ENCODE measurements at places on chromosomes 5 and 9.

GRCh38 chr5:58498340-58498942 is 7.2 kb downstream of the GAPT start:
- no peaks in the 10 kb centered on the region for H3K36me3 ChIP-seq
- H3K27me3 ChIP-seq = no peaks in the 10 kb centered on the region
- DNase-seq = no peak
- H3K4me1 ChIP-seq = no peaks in the 10 kb centered on the region
- H3K4me3 ChIP-seq = no peak overlapping the region
- no peak overlapping the region for H3K27ac ChIP-seq

- no peak for DNase-seq
- no peaks in the 10 kb centered on the region for H3K36me3 ChIP-seq
- no peak overlapping the region for H3K4me3 ChIP-seq
- H3K4me1 ChIP-seq = peaks cover 19% of the 10 kb centered on the region
- no peak overlapping the region for H3K27ac ChIP-seq
These were observed 288.1 kb downstream of the GADD45G start for GRCh38 chr9:89892920-89893319.

DNA sequence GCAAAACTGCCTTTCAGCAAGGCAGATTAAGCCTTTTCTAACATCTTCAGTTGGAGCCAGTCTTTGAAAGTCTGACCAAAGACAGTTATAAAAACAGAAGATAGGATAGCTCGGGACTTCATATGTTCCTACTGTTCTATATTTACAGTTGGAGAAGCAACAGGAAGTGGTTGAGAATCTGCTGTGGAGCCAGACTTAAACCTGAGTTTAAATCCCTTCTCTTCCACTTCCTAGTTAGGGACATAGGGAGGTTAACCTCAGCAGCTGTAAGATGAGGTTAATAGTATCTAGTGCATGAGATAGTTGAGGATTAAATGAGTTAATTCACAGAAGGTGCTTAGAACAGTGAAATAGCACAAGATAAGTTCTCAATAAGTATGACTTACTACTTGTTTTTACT is 84.5 kb upstream of the FREM1 start:
- no peak overlapping the region for H3K4me3 ChIP-seq
- peaks cover 6% of the 10 kb centered on the region for H3K4me1 ChIP-seq
- DNase-seq = no peak
- no peak overlapping the region for H3K27ac ChIP-seq

GRCh38 chr5:78718824-78719223 is 70.3 kb upstream of the LHFPL2 start:
- no peaks in the 10 kb centered on the region for H3K27me3 ChIP-seq
- no peak for DNase-seq
- H3K36me3 ChIP-seq = no peaks in the 10 kb centered on the region
- no peak overlapping the region for H3K27ac ChIP-seq
- no peak overlapping the region for H3K4me3 ChIP-seq

DNA sequence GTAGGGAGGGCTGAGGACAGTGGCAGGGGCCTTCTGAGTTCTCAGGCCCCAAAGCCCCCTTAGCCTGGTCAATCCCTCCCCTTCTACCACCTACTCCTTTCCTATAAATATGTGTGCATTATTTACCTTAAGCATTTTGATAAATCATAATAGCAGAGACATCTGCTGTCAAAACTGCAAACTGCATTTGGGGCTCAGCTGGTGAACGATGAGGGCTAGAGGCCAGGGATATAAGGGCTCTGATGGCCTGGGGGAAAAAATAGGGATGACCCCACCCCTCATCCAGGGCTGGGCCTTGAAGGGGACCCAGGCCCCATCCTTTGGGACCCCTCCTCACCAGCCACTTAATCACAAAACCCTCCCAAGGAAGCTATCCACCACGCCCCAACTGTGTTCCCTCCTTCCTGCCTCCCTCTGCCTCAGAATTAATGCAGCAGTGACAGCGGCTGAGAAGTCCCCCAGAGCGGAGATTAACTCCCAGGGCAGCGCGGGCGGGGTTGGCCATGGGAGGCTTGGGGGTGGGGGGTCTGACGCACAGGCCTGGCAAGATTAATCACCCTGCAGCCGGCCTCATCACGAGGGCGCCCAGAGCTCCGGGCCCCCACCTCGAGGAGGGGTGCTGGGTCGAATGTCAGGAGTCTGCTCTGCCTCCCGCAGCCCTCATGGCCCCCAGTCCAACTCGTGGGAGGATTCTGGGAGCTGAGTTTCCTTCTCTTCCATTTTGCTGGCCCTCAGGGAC is 42.1 kb downstream of the CXXC5 start:
- H3K27ac ChIP-seq = no peak overlapping the region
- peaks cover 19% of the 10 kb centered on the region for H3K4me1 ChIP-seq
- H3K4me3 ChIP-seq = no peak overlapping the region
- no peak for DNase-seq
- no peaks in the 10 kb centered on the region for H3K27me3 ChIP-seq

DNA sequence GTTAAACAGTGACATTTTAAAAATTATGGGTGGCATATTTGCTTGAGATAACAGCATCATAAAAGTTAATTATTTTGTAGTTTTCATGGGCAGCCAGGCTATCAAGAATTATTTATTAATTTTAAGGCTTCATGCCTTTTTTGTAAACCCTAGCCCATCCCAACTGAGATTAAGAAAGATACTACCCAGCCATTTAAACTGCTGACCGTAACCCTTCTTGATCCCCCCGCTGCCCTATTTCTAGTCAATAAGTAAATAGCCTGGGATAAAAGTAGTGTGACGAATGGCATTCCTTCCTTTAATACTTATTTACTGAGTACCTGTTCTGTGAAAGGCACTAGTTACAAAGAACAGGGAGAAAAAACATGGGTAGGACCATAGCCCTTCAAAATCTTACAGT is 88.3 kb downstream of the DROSHA start:
- no peaks in the 10 kb centered on the region for H3K4me1 ChIP-seq
- no peak overlapping the region for H3K27ac ChIP-seq
- H3K36me3 ChIP-seq = peaks cover 40% of the 10 kb centered on the region
- no peak for DNase-seq

DNA sequence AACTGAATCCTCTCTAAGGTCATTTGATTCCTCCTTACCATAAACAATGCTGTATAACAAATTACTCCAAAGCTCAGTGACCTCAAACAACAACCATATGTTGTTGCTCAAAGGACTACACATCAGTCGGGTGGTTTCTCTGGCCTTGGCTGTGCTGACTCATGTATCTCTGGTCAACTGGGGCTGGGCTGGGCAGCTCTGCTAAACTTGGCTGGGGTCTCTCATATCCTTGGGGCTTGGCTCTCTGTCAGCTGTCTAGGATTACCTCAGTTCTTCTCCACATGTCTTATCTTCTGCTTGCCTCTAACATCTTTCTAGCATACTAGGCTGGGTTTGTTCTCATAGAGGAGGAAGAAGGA is 86.4 kb downstream of the GALNT10 start:
- H3K27me3 ChIP-seq = no peaks in the 10 kb centered on the region
- H3K4me1 ChIP-seq = peaks cover 40% of the 10 kb centered on the region
- DNase-seq = peak; percentile 81
- no peak overlapping the region for H3K4me3 ChIP-seq
- no peaks in the 10 kb centered on the region for H3K36me3 ChIP-seq

DNA sequence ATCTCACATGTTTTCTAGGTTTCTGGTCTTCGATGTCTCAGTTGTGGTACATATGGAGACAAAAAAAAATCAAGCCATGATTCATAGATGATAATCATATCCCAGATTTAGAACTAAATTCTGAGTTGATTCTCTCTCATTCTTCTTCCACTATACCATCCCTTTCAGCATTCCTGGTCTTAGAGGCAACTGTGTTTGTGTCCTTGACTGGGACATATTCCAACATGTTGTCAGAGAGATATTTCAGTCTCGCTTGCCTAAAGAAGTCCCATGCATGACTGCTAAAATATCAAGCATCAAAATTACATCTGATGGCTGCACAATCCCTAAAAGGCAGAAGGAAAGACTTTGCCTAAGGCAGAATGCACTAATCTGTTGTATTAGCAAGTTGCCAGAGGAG is 236.6 kb downstream of the PSAT1 start:
- H3K27me3 ChIP-seq = no peaks in the 10 kb centered on the region
- H3K27ac ChIP-seq = no peak overlapping the region
- H3K36me3 ChIP-seq = no peaks in the 10 kb centered on the region

DNA sequence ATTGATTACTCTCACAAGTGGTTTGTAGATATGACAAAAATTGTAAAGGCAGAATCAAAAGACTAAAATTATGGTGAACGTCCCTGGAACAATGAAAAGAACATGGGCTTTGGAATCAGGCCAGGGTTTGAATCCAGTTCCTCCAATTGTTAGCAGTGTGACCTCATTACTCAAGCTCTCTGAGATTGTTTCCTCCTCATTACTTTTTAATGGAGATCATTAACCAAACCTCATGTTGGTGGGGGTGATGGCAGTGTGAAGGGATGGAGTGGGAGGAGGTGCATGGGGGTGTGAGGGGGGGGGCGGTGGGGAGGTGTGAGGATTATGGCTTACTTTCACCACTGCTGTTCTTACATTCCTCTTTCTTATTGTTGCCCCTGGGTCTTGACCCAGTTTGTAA is 44.1 kb upstream of the FOXE1 start:
- DNase-seq = no peak
- H3K4me1 ChIP-seq = no peaks in the 10 kb centered on the region
- no peaks in the 10 kb centered on the region for H3K36me3 ChIP-seq
- peaks cover under 1% of the 10 kb centered on the region for H3K27me3 ChIP-seq
- H3K27ac ChIP-seq = no peak overlapping the region

- no peaks in the 10 kb centered on the region for H3K27me3 ChIP-seq
- no peak overlapping the region for H3K27ac ChIP-seq
- no peak overlapping the region for H3K4me3 ChIP-seq
- H3K36me3 ChIP-seq = no peaks in the 10 kb centered on the region
- no peaks in the 10 kb centered on the region for H3K4me1 ChIP-seq
These were observed 97.7 kb upstream of the PRRC1 start for GRCh38 chr5:127419683-127420257.

DNA sequence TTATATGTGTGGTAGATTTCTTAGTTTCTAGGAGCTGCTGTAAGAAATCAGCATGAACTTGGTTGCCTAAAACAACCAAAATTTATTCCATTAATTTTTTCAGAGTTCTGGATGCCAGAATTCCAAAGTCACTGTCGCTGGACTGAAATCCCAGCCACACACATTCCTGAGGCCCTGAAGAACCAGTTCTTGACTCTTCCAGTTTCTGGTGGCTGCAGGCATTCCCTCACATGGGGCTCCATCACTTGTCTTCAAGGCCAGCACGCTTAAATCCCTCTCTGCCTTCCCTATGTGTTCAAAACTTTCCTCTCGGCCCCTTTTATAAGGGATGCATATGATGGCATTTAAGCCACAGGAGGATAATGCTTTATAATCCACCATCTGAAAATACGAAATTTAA is 1237.5 kb upstream of the CDH9 start:
- DNase-seq = no peak
- H3K27me3 ChIP-seq = no peaks in the 10 kb centered on the region
- H3K4me1 ChIP-seq = no peaks in the 10 kb centered on the region
- H3K27ac ChIP-seq = no peak overlapping the region
- no peaks in the 10 kb centered on the region for H3K36me3 ChIP-seq

DNA sequence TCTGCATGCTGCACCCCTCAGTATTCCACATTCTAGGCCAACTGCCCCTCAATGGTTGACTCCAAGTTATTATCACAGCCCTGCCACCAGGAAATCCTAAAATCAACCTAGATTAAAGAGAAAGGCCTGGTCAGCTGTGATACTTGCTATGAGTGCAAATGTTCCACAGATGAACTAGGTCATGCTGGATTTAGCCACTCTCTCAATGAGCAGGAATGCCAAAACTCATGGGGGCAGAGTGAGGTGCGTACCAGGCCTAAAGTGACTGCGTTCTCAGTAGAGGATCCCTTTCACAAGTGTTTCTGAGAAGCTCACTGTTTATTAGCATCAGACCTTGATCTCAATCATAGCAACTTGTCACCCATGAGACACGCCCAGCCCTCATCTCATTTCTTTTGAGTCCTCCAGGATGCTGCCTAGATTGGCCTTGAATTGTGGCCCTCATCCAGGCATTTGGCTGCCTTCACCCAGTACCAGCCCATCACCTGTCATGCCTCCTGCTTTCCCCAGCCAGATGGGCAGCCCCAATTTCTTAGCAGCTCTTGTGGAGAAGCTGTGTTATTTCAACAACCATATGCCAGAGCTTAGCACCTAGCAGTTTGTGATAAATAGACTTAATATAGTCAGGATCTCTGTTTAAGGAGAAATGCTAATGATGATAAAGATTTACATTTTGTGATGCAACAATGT is 383.9 kb downstream of the CTNND2 start:
- no peaks in the 10 kb centered on the region for H3K4me1 ChIP-seq
- DNase-seq = no peak
- no peak overlapping the region for H3K4me3 ChIP-seq
- H3K36me3 ChIP-seq = no peaks in the 10 kb centered on the region

- H3K4me1 ChIP-seq = peaks cover 9% of the 10 kb centered on the region
- no peaks in the 10 kb centered on the region for H3K36me3 ChIP-seq
- H3K27ac ChIP-seq = no peak overlapping the region
- no peak for DNase-seq
These were observed 85.6 kb downstream of the PTTG1 start for GRCh38 chr5:160507221-160507721.

DNA sequence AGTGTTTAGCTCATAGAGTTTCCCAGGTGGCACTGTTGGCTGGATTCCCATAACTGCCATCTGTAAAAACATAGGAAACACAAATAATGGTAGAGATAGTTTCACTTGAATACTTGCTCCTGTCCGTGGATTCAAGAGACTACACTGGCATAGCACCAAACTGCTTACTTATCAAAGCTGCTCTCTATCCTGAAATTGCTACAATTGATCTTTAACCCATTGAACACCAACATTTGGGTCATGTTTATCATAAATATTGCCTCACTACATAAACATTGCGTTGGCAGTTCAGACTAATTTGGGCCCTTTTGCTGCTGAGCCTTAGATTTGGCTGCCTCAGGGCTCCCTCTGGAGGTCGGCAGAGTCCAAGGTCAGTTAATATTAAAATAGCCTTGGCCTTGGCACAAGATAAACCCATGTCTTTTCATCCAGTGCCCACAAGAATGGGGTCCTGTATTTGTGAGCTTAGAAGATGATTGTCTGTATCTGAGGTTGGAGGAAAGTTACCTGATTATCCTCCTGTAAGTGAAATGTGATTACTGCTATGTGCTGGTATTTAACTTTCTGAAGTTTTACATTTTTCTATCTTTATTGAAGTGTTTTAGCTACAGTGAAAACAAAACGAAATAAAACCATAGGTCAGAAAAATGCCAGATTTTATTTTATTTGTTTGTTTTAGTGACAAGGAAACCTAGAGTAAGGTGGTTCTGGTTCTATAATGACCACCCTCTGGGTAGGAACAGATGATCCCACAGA is 4.0 kb upstream of the RANBP3L start:
- H3K4me3 ChIP-seq = no peak overlapping the region
- H3K36me3 ChIP-seq = no peaks in the 10 kb centered on the region
- no peak overlapping the region for H3K27ac ChIP-seq
- H3K27me3 ChIP-seq = no peaks in the 10 kb centered on the region
